ENCODE measurements at places on chromosomes 5 and 9.

GRCh38 chr5:120517607-120518252 is 53.6 kb downstream of the PRR16 start:
- DNase-seq = no peak

GRCh38 chr9:30913331-30913730 is 1471.1 kb upstream of the ACO1 start:
- no peak for DNase-seq

GRCh38 chr5:80172067-80172695 is 83.7 kb downstream of the SERINC5 start:
- no peak for DNase-seq

GRCh38 chr5:82046276-82046647 is 74.4 kb downstream of the ATG10 start:
- no peak for DNase-seq

All from tongue (tissue), 3 donors.